ENCODE measurements at places on chromosomes 5 and 9.

DNA sequence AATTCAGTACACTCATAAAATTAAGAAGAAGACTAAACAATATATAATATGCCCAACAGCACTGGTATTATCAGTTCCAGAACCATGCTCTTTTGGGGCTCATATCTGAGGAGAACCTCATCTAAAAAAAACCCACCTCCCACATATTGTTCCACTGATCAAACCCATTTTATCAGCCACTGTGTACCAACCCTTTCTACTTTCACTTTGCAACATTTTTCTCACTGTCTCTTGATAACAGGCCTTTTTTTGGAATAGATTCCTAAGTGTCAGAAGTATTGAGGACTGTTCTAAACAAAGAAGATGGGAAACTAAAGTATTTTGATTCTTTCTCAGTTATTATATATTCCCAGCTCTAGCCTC, 173.2 kb downstream of the GABRB2 start:
- no peak for DNase-seq

DNA sequence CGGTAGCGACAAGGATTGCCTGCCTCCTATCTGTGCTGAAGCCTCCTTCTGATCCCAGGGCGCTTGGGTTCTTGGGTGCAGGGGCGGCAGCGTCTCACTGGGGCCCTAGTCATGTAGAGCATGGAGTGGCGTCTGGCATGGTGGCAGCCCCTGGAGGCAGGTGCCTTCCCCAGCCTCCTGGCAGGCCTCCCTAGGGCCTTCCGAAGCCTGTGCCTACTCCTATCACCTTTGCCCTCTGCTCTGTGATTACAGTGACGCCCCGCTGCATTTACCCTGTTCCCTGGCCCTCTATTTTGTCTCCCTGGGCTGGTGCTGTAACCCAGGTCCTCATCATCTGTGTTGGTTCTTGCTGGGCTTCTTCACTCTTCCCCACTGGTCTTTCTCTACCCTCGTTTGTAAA, 3.8 kb downstream of the SRD5A1 start:
- no peak for DNase-seq

GRCh38 chr5:172455511-172456061, 1.3 kb upstream of the SH3PXD2B start:
- no peak for DNase-seq

GRCh38 chr5:103745353-103746065, 182.9 kb upstream of the NUDT12 start:
- DNase-seq: no peak

DNA sequence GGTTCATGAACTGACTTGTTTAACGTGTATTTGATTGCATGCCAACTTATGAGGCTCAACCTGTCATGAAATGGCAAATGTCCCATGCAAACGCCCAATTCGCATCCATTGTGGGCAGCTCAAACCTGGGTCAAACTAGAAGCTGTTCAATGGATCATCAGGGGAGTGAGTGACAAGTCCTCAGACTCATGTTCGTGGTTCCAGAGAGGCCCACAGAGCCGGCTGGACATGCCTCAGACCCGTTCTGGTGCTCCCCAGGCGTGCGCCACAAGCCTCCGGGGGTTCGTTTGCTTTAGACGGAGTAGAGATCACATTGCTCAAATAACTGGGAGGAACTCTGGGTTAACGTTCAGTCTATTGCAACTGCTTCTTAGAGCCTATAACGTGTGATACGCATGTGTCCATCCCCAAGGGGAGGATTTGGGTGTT, 15.0 kb downstream of the GFI1B start:
- no peak for DNase-seq
